ENCODE measurements at places on chromosomes 4 and X.

GRCh38 chrX:86061407-86061806, 14.0 kb upstream of the CHM start:
- no peak for DNase-seq

- no peak for DNase-seq
Observed at GRCh38 chr4:90148574-90149148, 21.5 kb downstream of the CCSER1 start.

GRCh38 chrX:54492340-54492739, 3.7 kb downstream of the FGD1 start:
- no peak for DNase-seq

GRCh38 chr4:104942990-104943743, 203.5 kb upstream of the TET2 start:
- no peak for DNase-seq

GRCh38 chr4:147994076-147994475, 262.2 kb downstream of the ARHGAP10 start:
- no peak for DNase-seq

GRCh38 chrX:153763989-153764755, at the start of gene PLXNB3:
TSS of gene PLXNB3 (plus strand) at chrX:153764249. CDS start at chrX:153765536, 1,287 bp downstream.
- DNase-seq: peak; percentile 48

GRCh38 chr4:13892739-13893105, 265.2 kb upstream of the BOD1L1 start:
- no peak for DNase-seq

DNA sequence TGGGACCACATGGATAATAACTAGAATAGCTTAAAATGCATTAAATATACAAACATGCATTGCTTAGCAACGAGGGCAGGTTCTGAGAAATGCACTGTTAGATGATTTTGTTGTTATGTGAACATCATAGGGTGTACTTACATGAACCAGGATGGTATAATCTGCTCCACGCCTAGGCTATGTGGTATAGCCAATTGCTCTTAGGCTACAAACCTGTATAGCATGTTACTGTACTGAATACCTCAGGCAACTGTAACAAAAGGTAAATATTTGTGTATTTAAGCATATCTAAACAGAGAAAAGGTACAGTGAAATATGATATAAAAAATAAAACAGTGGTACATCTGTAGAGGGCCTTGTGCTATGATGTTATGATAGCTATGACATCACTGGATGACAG, 169.2 kb upstream of the IL15 start:
- DNase-seq: no peak

GRCh38 chr4:14667624-14668151, 334.6 kb upstream of the CPEB2 start:
- no peak for DNase-seq

DNA sequence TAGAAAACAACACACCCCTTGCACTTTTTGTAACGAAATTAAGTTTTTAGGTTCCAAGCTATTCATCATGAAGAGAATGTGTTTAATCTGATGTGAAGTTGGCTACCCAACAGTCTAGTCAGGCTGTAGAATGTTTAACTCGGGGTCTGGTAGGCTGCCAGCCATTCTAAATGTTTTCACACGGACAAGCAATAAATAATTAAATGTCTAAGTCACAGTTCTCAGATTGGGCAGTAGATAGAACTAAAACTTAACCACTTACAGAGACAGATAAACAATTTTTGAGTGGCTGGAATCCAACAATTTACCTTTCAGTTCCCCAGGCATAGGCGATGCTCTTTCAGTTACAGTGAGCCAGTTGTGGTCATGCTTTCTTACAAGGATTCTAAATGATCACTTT, 66.5 kb downstream of the CHIC2 start:
- DNase-seq: no peak

GRCh38 chr4:98639523-98639922, 18.9 kb downstream of the TSPAN5 start:
- DNase-seq: no peak

DNA sequence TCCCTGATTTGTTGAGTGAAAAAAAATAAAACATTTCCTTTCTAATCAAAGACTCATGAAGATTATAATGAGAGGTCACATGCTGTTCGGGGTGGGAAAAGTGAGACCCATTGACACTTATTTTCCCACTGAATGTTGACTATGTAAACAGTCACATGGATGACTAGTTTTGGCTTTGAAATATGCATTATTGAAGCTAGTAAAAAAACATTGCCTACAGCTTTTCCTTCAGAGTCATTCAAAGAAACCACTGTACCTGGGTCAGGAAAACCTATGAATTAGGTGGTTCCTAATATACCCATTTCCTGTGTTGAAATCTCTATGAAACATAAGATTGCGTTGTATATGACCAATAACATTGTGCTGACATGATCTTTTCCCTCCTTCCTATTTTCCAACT, 251.2 kb downstream of the CFAP299 start:
- DNase-seq: no peak

DNA sequence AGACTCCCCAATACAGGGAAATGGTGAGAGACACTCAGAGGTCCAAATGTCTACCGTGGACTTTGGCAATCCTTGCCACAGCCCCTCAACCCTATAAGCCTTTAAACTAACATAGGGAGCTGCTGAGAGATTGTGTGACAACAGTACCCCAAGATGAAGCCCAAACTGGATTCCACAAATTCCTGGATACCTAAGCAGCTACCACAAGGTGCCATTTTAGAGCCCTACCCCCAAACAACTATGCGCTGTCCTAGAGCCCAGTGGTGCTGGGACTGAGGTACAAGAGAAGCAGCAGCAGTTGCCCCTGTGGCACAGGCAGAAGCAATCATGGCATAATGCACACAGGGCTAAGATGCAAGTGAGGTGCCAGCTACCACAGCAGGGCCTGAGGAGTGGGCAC, 2.7 kb upstream of the TMPRSS11F start:
- DNase-seq: no peak

GRCh38 chr4:116391020-116391419, 694.4 kb downstream of the TRAM1L1 start:
- no peak for DNase-seq

DNA sequence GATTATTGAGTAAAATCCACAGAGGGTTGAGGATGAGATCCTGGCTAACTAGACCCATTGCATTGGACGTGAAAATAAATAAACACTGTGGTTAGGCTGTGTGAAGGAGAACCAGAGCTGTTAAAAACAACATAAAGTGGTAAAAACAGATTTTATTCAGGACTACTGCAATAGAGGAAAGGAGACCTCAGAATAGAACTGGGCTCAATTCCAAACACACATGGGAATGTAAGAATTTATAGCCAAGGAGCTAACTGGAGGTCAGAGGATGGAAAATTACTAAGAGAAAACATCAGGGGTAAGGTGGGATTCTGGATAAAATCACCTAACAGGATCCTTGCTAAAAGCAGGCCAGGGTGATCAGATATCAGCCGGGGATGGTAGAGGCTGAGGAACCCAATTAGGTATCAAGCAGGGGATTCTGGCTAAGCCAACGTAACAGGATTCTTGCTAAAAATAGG, 112.4 kb downstream of the RNF150 start:
- no peak for DNase-seq

- DNase-seq: no peak
Observed at GRCh38 chr4:48490680-48491513, 845 bp downstream of the ZAR1 start.

DNA sequence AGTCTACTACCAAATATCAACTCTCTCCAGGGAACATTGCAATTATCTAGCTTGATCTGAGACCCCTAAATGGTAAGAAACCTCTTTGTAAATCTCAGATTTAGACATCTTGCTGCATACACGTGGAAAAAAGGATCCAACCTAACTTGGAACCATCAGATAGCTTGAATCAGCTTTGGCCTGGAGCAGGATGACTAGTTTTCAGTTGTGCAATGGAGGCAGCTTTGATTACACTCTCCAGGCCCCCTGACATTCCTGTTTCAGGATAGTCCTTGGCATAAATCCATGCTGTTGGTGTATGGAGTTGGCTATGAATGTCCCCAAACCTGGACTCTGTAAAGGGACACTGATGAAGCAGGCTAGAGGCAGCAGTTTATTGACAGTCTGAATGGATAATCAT, 1061.9 kb upstream of the TENM3 start:
- DNase-seq: no peak

DNA sequence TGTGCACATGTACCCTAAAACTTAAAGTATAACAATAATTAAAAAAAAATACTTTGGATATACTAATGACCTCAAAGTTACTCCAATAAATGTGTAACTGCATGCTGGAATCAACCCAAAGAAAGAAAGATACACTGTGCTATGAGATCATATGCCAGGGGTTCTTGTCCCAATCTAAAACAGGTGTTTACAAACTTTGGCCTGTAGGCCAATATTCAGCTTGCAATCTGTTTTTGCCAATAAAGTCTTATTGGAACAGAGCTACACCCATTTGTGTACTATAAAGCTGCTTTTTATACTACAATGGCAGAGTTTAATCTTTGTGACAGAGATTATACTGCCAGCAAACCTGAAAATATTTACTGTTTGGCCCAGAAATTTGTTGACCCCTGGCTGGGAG, 138.8 kb upstream of the AFF2 start:
- no peak for DNase-seq

DNA sequence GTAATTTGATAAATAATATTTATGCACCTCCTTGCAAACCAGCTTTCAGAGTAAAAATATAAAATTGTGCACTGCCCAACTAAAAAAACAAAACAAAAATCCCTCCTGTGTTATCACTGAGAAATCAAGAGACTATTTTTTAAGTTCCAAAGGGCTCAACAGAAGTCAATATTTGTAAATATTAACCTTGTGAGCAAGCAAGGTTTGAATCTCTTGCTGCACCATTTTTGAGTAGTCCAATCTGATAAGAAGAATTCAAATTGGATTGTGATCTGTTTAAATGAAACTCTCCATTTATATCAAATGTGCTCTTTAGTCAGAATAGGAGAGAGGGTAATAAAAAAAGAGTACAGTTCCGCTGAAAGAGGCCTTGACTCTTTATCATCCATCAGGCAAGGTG, 520.2 kb downstream of the RAB28 start:
- DNase-seq: no peak

GRCh38 chr4:138953961-138954371, 61.6 kb upstream of the NOCT start:
- DNase-seq: no peak

DNA sequence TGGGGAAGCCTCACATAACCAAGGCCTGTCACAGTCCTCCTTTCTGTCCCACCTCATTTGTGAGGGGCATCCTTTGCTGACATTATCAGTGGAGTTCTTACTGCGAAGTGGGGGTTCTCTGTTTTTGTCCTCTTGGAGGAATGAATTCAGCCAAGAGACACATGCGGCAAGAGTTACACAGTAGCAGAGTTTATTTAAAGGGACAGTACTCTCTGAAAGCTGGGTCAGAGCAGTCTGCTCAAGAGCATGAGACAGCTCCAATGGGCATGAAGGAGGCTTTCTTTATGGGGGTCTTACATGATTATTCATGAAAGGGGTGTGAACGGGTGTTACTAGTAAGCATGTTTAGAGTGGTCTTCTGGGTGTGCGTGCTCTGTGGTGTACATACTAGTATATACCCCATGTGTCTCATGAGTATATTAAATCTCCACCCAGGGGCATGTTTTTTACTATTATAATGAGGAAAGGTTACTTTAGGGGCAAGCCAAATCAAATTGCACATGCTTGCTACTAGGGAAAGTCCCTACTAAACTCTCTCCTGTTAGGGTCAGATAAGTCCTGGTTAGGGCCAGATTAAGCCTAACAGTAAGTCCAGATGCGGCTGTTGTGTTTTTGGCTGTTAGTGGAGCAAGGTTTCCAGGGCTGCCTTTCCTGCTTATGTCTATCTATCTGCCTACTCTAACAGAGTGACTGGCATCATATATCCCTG, 19.8 kb upstream of the LGI2 start:
- no peak for DNase-seq

GRCh38 chr4:172352356-172352755, 539.2 kb downstream of the GALNTL6 start:
- no peak for DNase-seq

DNA sequence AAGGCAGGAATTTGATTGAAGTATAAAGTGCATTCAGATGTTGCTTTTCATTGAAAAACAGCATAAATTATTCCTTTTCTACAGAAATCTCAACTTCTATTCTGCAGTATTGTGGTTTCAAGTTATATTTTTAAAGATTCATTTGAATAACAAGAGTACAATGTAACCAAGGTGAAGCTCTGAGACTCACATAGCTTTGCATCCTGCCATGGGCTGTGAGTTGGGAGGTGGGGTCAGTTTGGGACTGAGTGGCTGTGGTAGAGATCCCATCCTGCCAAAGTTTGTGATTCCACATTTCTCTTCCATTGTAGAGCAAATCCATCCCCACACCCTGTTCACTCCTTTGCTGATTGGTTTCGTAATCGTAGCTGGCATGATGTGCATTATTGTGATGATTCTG, 69.2 kb downstream of the KIT start:
- no peak for DNase-seq

DNA sequence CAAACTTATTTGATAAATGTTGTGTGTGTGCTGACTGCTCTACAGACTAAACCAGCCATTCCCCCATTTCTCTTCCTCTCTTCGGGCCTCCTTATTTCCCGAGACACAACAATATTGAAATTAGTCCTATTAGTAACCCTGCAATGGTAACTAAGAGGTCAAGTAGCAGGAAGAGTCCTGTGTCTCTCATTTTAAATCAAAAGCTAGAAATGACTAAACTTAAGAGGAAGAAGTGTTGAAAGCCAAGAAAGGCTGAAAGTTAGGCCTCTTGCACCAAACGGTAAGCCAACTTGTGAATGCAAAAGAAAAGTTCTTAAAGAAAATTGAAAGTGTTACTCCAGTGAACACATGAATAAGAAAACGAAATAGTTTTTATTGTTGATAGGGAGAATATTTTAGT, 357.8 kb upstream of the SLC7A11 start:
- DNase-seq: no peak

- DNase-seq: no peak
Observed at GRCh38 chrX:10554612-10555270, 65.6 kb downstream of the MID1 start.

DNA sequence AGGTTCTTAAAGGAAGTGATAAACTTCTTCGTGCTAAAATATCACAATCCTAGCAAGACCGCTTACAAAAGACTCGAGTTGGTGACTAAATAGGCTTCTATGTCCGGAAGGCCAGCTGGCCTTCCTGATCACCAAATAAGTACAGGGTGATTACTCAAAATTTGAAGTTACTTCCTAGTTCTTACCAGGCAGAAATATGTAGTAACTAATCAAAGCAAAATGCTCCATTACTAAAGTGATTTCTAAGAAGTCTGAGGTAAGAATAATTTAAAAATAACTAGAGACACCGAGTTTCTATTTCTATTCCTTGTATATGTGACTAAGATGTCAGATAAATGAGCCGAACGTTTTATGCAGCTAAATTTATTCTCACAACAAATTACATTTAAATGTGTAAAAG, 62.2 kb downstream of the NSUN7 start:
- no peak for DNase-seq
